ENCODE measurements at places on chromosomes 3 and 15.

GRCh38 chr3:174477491-174477890, 381.6 kb upstream of the NAALADL2 start:
- DNase-seq, result no peak

DNA sequence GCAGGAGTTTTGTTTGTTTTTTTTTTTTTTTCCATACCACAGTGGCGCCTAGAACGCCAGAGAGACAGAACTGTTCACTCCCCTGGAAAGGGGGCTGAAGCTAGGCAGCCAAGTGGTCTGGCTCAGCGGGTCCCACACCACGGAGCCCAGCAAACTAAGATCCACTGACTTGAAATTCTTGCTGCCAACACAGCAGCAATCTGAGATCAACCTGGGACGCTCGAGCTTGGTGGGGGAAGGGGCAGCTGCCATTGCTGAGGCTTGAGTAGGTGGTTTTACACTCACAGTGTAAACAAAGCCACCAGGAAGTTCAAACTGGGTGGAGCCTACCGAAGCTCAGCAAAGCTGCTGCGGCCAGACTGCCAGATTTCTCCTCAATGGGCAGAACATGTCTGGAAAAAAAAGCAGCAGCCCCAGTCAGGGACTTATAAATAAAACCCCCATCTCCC, 29.8 kb downstream of the SPICE1 start:
- no peak for DNase-seq

DNA sequence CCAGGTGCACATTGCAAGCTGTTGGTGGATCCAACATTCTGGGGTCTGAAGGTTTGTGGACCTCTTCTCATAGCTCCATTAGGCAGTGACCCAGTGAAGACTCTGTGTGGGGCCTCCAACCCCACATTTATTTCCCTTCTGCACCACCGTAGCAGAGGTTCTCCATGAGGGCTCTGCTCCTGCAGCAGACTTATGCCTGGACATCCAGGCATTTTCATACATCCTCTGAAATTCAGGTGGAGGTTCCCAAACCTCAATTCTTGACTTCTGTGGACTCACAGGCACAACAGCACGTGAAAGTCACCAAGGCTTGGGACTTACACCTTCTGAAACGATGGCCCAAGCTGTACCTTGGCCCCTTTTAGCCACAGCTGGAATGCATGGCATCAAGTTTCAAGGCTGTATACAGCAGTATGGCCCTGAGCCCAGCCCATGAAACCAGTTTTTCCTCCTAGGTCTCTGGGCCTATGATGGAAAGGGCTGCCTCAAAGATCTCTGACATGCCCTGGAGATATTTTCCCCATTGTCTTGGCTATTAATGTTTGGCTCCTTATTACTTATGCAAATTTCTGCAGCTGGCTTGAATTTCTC, 30.2 kb downstream of the CLDN1 start:
- no peak for DNase-seq

DNA sequence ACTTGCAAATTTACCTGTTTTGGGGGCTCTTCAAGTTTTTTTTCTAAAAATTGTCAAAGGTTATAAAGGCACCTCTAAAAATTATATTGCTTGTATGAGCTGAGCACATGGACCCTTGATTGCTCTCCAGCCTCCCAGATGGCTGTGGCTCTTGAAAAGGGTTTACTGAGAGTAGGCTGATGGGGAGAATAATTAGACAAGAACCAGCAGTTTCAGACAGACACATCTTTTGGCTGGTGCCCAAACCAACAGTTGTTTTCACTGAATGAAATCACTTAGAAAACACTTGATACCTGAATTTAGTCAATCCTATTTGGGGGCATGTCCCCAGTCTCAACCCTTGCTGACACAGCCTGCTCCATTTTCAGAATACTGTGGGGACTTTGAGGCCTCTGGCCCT, 217.6 kb downstream of the KBTBD8 start:
- DNase-seq, result no peak

- no peak for DNase-seq
These were observed 39.0 kb downstream of the TTC23 start for GRCh38 chr15:99210334-99210733.

DNA sequence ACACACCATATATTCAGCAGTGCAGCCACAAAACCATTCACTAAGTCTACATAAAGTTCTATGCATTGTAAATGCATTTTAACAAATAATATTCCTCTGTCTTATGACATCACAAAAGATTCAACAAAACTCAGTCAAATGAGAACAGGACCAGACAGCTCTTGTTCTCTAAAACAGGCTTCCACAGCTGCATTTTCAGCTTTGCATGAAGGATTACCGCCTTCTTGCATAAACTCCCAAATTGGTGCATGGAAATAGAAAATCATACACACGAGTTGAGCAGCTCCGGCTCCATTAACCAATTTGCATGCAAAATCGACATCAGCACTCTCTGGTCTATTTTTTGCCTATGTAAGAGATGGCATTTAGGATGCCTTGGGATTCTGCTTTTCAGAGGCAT, 66.4 kb downstream of the RFTN1 start:
- no peak for DNase-seq

- DNase-seq, result no peak
These were observed 415.5 kb upstream of the PPP2R3A start for GRCh38 chr3:135549928-135550494.

GRCh38 chr3:54171509-54171908, 49.2 kb downstream of the CACNA2D3 start:
- no peak for DNase-seq

DNA sequence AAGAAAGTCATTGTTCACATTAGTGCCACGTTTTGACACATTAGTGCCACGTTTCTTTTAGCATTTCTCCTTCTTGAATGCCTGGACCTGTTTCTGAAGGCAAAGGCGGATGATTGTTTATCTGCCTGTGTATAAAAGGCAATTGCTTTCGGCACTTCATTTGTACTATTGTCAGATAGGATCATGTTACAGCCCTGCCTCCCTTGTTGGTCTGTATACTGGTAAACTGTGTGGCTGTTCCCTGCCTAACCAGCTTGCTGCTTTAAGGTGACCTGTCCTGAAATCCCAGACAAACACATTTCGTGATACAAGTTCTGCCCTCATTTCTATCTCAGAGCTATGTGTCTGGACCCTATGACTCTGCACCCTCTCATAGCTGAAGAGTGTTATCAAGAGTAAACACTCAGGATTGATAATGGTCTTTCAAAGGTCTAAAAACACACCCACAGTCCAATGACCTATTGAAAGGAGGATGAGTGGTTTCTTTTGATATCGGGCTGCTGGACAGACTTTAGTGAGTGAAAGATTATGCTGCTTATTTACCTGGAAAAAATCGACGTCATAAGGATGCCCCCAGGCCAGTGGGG, 276.3 kb upstream of the MCTP2 start:
- no peak for DNase-seq

All from Ammon's horn (tissue), 1 donor.